Neural crest cell (in vitro differentiated cells): ENCODE measurements at places on chromosomes 3 and 15. TPM values are rescaled to one million over a fixed set of nuclear protein-coding genes. Genes with fewer than 3 reads are reported as not detected.

The IL5RA gene
- total RNA-seq = not detected in 2 replicates

The TMCO5A gene
- total RNA-seq = not detected in 2 replicates

The PRTG gene
- total RNA-seq = 322 and 334 TPM in 2 replicates

The CLDN1 gene
- 0.14 and 0.39 TPM in 2 replicates for total RNA-seq

The GRM2 gene
- total RNA-seq = 6.6 and 8.3 TPM in 2 replicates

The CFAP91 gene
- total RNA-seq = 7.0 TPM in 2 replicates

The AMT gene
- 10.2 and 14.0 TPM in 2 replicates for total RNA-seq

DNA sequence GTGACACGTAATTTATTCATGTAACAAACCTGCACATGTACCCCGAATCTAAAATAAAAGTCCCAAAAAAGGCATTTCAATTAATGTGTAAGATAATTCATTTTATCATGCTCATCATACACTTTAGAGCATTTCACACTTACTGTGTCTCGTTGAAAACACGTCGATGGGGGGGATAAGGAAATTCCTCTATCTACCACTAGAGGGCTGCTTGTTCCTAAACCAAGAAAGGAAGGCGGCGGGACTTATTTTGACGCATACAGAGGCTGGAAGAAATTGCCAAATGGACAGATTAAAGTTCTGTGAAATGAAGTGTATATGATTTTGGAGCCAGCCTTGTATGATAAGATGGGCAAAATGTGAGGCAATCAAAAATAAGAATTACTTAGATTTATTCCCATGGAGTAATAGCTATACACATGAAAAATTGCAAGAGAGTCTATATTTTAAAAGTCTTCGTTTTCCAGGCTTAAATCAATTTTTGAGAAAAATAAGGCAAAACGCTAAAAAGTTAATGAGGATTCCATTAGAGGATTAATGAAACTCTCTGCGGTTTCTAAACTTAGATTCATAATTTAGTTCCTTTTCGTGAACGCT, 346.8 kb downstream of the CNTN3 start:
- H3K4me1 ChIP-seq = peaks cover 5% of the 10 kb centered on the region
- no peak overlapping the region for H3K27ac ChIP-seq

- no peaks in the 10 kb centered on the region for H3K36me3 ChIP-seq
- peak within 1 kb of the TSS; percentile 96 for H3K4me3 ChIP-seq
- H3K27me3 ChIP-seq = no peaks in the 10 kb centered on the region
- H3K27ac ChIP-seq = peak within 1 kb of the TSS; percentile 98
These were observed at the start of gene MCCC1 for GRCh38 chr3:183099026-183099837. Gene MCCC1 (minus strand): TSS chr3:183099496. CDS start chr3:183099440, 56 bp downstream.

GRCh38 chr3:153162513-153163392, 727 bp downstream of the RAP2B start:
- peak overlapping the region; percentile 95 for H3K4me3 ChIP-seq
- H3K27me3 ChIP-seq = no peaks in the 10 kb centered on the region
- peak; percentile 34 for DNase-seq
- H3K27ac ChIP-seq = peak overlapping the region; percentile 98
- peaks cover 46% of the 10 kb centered on the region for H3K4me1 ChIP-seq
- no peaks in the 10 kb centered on the region for H3K36me3 ChIP-seq

DNA sequence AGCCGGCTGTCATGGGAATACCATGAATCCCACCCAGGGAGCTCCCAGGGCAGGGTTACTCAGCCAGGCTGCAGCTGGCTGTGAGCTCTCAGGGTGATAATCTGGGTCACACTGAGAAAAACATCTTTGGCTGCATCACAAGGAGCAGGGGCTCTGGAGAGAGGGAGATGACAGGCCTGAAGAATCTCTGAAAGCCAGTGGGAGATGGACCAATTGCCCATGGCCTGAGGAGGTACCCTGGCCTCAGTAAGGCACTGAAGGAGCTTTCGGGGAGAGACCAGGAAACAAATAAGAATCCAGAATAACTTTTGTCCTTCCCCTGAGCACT, 28.2 kb upstream of the GOLGA6C start:
- peak overlapping the region; percentile 27 for H3K27ac ChIP-seq
- H3K4me3 ChIP-seq = no peak overlapping the region
- H3K27me3 ChIP-seq = no peaks in the 10 kb centered on the region
- H3K4me1 ChIP-seq = peaks cover 12% of the 10 kb centered on the region

GRCh38 chr15:99481113-99481950, 84.5 kb upstream of the MEF2A start:
- DNase-seq = no peak
- no peak overlapping the region for H3K27ac ChIP-seq
- H3K4me3 ChIP-seq = no peak overlapping the region
- no peaks in the 10 kb centered on the region for H3K36me3 ChIP-seq
- H3K4me1 ChIP-seq = peaks cover 14% of the 10 kb centered on the region
- H3K27me3 ChIP-seq = peaks cover 6% of the 10 kb centered on the region

GRCh38 chr15:70254311-70254869, 156.7 kb upstream of the TLE3 start:
- peaks cover 9% of the 10 kb centered on the region for H3K27me3 ChIP-seq
- no peak overlapping the region for H3K27ac ChIP-seq
- no peaks in the 10 kb centered on the region for H3K36me3 ChIP-seq
- H3K4me1 ChIP-seq = peaks cover 31% of the 10 kb centered on the region
- no peak overlapping the region for H3K4me3 ChIP-seq
- no peak for DNase-seq

DNA sequence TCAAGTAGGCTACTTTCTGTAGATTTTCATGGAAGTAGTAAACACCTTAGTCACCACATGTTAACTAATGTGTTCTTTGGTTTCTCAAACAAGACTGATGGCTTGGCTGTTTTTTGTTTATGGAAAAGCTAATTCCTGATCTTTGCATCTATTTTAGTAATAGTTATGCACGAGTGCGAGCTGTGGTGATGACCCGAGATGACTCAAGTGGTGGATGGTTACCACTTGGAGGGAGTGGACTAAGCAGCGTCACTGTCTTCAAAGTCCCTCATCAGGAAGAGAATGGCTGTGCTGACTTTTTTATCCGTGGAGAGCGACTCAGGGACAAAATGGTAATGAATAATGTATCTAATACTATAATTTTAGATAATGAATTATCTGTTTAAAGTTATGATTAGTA, 46.6 kb downstream of the SPRED1 start:
- no peak overlapping the region for H3K27ac ChIP-seq
- no peak overlapping the region for H3K4me3 ChIP-seq
- no peaks in the 10 kb centered on the region for H3K27me3 ChIP-seq
- DNase-seq = no peak
- H3K4me1 ChIP-seq = peaks cover 25% of the 10 kb centered on the region

GRCh38 chr3:173921732-173922131, 524.2 kb downstream of the NLGN1 start:
- H3K4me1 ChIP-seq = peaks cover 29% of the 10 kb centered on the region
- H3K27me3 ChIP-seq = no peaks in the 10 kb centered on the region
- no peak for DNase-seq
- H3K36me3 ChIP-seq = no peaks in the 10 kb centered on the region

- DNase-seq = peak; percentile 10
- peaks cover 11% of the 10 kb centered on the region for H3K27me3 ChIP-seq
- no peaks in the 10 kb centered on the region for H3K4me1 ChIP-seq
- no peak overlapping the region for H3K27ac ChIP-seq
- no peak overlapping the region for H3K4me3 ChIP-seq
- no peaks in the 10 kb centered on the region for H3K36me3 ChIP-seq
These were observed 20.7 kb downstream of the TIMP4 start for GRCh38 chr3:12138044-12138443.

DNA sequence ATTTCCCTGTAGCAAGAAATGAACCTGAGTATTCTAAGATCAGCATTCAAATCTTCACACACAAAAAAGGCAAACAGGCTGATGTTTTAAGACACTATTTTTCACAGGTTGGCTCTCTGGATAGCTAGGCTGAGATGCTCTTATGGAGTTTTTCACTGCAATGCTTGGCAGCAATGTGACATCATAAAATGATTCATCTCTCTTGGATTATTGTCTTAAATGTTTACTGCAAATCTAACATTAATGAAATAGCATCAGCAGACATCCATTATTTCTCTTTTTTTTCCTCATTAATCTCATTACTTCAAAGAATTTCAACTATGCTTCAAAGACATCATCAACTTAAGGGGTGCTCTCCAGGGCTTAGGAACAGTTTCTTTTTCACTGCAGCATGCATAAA, 23.6 kb upstream of the SSUH2 start:
- no peaks in the 10 kb centered on the region for H3K27me3 ChIP-seq
- H3K36me3 ChIP-seq = peaks cover 10% of the 10 kb centered on the region
- H3K4me1 ChIP-seq = peaks cover 61% of the 10 kb centered on the region
- no peak overlapping the region for H3K4me3 ChIP-seq

DNA sequence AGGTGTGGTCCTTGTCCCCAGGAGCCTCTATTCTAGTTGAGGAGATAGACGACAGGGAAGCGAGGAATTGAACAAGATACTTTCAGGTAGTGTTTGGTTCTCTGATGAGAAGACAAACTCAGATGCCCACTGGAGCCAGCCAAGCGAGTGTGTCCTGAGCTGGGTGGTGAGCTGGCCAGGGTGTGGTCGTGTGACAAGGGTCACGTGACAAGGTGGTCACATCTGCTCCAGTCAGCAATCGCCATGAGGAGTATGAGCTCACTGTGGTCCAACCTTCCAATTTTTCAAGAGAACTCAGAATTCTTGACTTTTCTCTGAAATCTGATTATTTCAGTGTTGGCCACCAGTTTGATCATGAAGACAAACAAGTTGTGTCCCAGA, 39.5 kb downstream of the SLC6A6 start:
- peaks cover 21% of the 10 kb centered on the region for H3K4me1 ChIP-seq
- H3K36me3 ChIP-seq = peaks cover 16% of the 10 kb centered on the region
- no peak for DNase-seq
- H3K27ac ChIP-seq = no peak overlapping the region
